ENCODE measurements at places on chromosomes 4 and X.

- H3K36me3 ChIP-seq = peaks cover 6% of the 10 kb centered on the region
- DNase-seq = no peak
- peak overlapping the region; percentile 97 for H3K4me3 ChIP-seq
- peaks cover 3% of the 10 kb centered on the region for H3K4me1 ChIP-seq
Observed at GRCh38 chr4:82428526-82428968, 1.7 kb downstream of the HNRNPDL start.

DNA sequence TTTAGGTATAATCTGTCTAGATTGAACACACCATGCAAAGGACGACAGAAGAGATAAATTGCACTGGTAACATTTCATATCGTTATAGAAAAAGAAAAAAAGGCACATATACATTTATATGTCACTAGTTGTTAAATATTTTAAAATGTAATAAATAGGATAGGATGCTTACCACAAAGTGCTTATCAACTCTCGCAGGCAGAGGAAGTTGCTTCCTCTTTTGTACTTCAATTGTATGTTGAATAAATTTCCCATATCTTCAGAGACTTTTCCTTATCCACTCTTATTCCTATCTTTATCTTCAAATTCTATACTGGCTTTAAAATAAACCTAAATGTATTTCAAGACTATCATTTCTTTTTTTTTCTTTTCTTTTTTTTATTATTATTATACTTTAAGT is 163.3 kb upstream of the SPOCK3 start:
- no peaks in the 10 kb centered on the region for H3K4me1 ChIP-seq
- DNase-seq = no peak
- H3K36me3 ChIP-seq = no peaks in the 10 kb centered on the region
- no peak overlapping the region for H3K27ac ChIP-seq
- H3K4me3 ChIP-seq = no peak overlapping the region
- H3K27me3 ChIP-seq = no peaks in the 10 kb centered on the region

DNA sequence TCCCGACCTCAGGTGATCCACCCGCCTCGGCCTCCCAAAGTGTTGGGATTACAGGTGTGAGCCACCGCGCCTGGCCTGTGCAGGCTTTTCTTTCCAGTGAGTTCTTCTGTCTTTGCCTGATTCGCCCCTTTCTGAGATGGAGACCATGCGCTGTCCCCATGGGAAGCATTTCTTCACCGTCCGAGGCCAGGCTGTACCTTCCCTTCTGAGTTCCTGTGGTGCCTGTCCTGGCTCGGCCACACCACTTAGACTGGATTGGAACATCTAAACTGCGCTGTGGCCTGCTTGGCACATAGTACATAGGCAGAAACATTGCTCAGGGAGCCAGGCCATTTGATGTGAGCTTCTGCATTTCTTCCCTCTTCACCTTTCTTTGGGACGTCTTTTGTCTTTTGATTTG is 23.7 kb downstream of the FAM193A start:
- no peaks in the 10 kb centered on the region for H3K4me1 ChIP-seq
- H3K36me3 ChIP-seq = peaks cover 2% of the 10 kb centered on the region
- no peaks in the 10 kb centered on the region for H3K27me3 ChIP-seq
- H3K4me3 ChIP-seq = no peak overlapping the region
- DNase-seq = no peak
- H3K27ac ChIP-seq = no peak overlapping the region

- H3K4me1 ChIP-seq = no peaks in the 10 kb centered on the region
- H3K27me3 ChIP-seq = no peaks in the 10 kb centered on the region
- no peaks in the 10 kb centered on the region for H3K36me3 ChIP-seq
- H3K27ac ChIP-seq = no peak overlapping the region
Observed at GRCh38 chrX:3066555-3066954, 25.3 kb downstream of the ARSF start.

DNA sequence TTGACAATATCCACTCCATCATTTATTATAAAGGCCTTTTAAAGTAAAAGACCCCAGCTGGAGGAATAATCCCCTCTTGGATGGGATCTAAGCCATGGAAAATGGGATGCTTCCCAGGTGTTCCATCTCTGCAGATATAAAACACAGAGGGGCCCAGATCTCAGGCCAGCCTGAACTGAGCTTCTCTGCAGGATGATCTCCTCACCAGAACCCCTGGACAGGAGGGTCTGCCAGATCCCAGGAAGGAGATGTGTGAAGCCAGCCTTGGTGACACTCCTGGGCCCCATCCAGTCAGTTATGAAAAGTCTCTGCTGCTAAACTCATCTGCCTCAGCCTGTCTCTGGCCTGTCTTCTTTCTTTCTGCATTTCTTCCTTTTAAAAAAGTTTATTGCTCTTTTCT is 56.7 kb downstream of the HTRA3 start:
- H3K27me3 ChIP-seq = no peaks in the 10 kb centered on the region
- no peaks in the 10 kb centered on the region for H3K36me3 ChIP-seq
- no peak overlapping the region for H3K4me3 ChIP-seq
- H3K4me1 ChIP-seq = no peaks in the 10 kb centered on the region

DNA sequence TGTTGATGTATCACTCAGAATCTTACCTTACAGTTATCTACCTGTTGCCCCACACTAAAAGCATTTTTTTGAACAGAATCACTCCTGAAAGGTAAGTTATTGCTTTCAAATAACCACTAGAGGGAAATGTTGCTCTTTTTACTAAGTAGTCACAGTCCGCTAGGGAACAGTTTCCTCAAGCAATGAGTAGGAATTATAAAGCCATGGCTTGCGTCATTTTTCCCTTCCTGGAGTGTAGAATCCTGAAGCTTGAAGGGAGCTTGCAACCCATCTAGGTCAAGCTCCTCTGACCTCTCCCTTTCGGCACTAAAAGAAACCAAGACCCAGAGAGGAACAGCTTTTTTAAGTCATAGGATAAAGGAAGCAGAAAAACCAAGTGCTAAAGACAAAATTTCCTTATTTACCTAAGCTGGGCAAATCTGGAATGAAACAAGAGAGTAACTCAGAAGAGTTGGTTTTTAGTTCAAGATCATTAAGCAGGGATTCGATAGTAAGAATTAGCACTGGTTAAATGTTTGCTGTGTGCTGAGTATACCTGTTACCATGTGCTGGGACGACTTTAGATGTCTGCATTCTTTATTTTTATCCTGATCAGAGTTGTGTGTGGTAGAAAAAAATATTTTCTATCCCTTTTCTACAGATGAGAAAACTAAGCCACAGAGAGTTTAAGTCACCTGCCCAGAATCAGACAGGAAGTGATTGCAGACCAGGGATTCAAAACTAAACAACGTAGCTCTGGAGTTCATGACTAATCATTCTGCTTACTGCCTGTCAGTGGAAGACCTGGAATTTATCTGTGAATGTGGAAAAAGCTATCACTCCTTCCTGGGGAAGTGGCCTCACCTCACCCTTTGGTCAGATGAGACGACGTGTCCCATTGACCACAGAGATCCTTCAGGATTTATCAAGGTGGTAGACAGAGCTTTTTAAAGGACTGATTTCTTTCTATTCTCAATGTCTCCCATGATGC is 631.5 kb downstream of the RAB28 start:
- H3K4me3 ChIP-seq = no peak overlapping the region
- no peaks in the 10 kb centered on the region for H3K27me3 ChIP-seq
- DNase-seq = peak; percentile 81
- no peaks in the 10 kb centered on the region for H3K36me3 ChIP-seq
- H3K27ac ChIP-seq = no peak overlapping the region
- H3K4me1 ChIP-seq = peaks cover 2% of the 10 kb centered on the region

GRCh38 chr4:74327762-74328161 is 19.5 kb downstream of the EPGN start:
- no peaks in the 10 kb centered on the region for H3K4me1 ChIP-seq
- no peak for DNase-seq
- no peak overlapping the region for H3K4me3 ChIP-seq
- H3K27me3 ChIP-seq = no peaks in the 10 kb centered on the region

- no peaks in the 10 kb centered on the region for H3K4me1 ChIP-seq
- H3K36me3 ChIP-seq = no peaks in the 10 kb centered on the region
- H3K4me3 ChIP-seq = no peak overlapping the region
- H3K27ac ChIP-seq = no peak overlapping the region
- no peak for DNase-seq
Observed at GRCh38 chr4:156948133-156948532, 23.5 kb downstream of the PDGFC start.

DNA sequence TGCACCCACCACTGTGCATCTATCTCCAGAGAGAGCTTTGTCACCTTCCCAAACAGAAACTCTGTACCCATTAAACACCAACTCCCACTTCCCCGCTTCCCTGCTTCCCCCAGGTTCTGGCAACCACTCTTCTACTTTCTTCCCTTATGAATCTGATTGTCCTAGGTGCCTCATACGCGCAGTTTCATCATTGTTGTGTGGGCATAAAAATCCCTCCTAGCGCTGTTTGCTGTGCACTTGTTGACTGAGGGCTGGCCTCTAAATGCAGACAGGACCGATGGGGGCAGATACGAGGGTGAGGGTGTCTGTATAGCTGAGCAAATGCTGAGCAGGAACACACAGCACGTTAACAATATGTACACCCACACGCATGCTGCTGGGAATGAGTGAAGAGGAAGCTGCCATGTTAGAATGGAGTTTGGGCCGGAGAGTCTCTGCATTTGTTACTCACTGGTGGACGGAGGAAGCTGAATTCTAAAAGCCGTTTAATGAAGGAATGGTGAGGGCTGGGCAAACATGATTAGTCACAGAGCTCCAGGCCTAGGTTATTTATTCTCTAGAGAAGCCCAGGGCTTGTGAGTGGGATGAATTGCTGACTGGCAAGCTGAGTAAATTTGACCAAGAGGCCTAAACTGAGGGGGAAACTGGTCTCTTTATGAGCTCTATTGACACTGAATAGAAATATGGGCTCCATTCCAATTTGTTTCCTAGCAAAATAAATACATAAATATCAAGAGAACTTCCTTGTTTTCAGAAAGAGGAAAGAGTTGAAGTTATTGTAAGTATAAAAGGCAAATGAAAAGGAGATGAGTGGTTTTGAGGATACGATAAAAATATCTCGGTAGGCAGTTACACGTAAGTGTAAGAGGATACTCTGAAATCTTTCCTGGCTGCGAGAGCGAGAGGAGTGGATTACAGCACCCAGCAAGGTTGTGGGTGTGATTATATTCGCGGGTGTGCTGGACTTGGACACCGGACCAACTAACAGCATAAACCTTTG is 95.9 kb upstream of the RPS6KA3 start:
- peaks cover 9% of the 10 kb centered on the region for H3K4me1 ChIP-seq
- peak; percentile 63 for DNase-seq
- no peaks in the 10 kb centered on the region for H3K27me3 ChIP-seq
- no peaks in the 10 kb centered on the region for H3K36me3 ChIP-seq
- H3K4me3 ChIP-seq = no peak overlapping the region

GRCh38 chr4:54118850-54119589 is 19.1 kb downstream of the GSX2 start:
- no peak overlapping the region for H3K4me3 ChIP-seq
- no peak for DNase-seq
- no peaks in the 10 kb centered on the region for H3K27me3 ChIP-seq
- no peaks in the 10 kb centered on the region for H3K36me3 ChIP-seq
- H3K4me1 ChIP-seq = no peaks in the 10 kb centered on the region

DNA sequence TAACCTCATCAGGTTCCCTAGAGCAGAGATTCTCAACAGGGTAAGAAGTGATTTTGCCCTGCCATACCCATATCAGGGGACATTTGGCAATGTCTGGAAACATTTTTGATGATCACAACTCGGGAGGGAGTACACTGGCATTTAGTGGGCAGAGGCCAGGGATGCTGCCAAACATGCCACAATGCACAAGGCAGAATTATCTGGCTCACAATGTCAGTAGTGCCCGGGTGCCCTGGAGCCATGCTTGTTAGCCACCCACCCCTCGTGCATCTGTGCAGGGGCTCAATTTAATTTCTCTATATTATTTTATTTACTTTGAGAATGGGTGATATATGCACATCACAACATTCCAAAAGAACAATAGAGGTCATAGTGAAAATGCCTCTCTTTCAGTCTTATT is 82.0 kb upstream of the DHX15 start:
- H3K36me3 ChIP-seq = no peaks in the 10 kb centered on the region
- no peak for DNase-seq
- H3K27ac ChIP-seq = no peak overlapping the region
- H3K27me3 ChIP-seq = no peaks in the 10 kb centered on the region
- no peaks in the 10 kb centered on the region for H3K4me1 ChIP-seq

GRCh38 chrX:113929004-113929403 is 654.9 kb upstream of the HTR2C start:
- H3K4me3 ChIP-seq = no peak overlapping the region
- no peaks in the 10 kb centered on the region for H3K4me1 ChIP-seq
- no peak for DNase-seq

- DNase-seq = no peak
- H3K4me3 ChIP-seq = no peak overlapping the region
Observed at GRCh38 chr4:52937829-52938228, 75.7 kb downstream of the RASL11B start.

DNA sequence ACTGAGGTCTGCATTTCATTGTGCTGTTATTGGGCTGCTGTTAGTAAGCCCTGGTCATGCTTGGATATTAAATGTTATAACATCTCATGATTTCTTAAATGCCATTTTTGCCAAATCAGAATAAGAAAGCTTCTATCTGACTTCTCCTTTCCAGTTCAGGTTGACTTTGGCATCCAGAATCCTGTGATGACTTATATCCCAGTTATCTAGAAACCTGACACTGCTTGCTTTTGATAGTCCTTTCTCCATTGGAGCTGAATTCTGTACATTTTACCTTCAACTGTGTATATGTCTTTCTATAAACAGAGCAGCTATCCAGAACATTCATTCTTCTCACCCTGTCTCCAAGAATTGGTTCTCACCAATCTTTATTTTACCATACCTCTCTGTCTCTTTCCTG is 257.7 kb upstream of the GNPDA2 start:
- H3K27ac ChIP-seq = no peak overlapping the region
- H3K4me3 ChIP-seq = no peak overlapping the region
- DNase-seq = no peak
- no peaks in the 10 kb centered on the region for H3K36me3 ChIP-seq
- no peaks in the 10 kb centered on the region for H3K4me1 ChIP-seq

DNA sequence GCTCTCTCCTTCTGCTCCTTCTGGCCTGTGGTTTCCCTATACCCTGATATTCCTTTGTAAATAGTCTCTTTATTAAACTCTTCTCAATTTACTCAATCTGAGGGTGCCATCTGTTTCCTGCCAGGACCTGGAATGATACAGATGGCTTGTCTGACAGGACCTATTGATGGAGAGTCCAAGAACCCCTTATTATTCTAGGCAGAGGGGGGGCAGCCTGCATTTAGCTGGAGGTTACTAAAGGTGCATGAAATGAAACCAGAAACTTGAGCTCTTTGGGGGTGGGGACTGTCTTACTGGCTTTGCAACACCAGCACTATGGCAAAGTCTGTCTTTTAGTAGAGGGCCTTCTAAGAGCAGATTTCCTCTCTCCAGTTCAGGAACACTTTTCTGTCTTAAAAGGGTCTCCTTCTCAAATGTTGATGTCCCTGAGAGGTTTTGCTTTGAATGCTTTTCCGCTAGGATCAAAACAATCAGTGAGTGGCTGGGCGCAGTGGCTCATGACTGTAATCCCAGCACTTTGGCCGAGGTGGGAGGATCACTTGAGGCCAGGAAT is 162.5 kb upstream of the MED14 start:
- no peak overlapping the region for H3K27ac ChIP-seq
- no peak for DNase-seq
- H3K4me1 ChIP-seq = no peaks in the 10 kb centered on the region
- H3K36me3 ChIP-seq = no peaks in the 10 kb centered on the region

- no peaks in the 10 kb centered on the region for H3K4me1 ChIP-seq
- no peak overlapping the region for H3K4me3 ChIP-seq
- no peak for DNase-seq
- H3K27me3 ChIP-seq = no peaks in the 10 kb centered on the region
Observed at GRCh38 chr4:65195002-65195401, 475.3 kb downstream of the EPHA5 start.
